BE2C (cell line): ENCODE measurements at places on chromosomes 3 and 15.

DNA sequence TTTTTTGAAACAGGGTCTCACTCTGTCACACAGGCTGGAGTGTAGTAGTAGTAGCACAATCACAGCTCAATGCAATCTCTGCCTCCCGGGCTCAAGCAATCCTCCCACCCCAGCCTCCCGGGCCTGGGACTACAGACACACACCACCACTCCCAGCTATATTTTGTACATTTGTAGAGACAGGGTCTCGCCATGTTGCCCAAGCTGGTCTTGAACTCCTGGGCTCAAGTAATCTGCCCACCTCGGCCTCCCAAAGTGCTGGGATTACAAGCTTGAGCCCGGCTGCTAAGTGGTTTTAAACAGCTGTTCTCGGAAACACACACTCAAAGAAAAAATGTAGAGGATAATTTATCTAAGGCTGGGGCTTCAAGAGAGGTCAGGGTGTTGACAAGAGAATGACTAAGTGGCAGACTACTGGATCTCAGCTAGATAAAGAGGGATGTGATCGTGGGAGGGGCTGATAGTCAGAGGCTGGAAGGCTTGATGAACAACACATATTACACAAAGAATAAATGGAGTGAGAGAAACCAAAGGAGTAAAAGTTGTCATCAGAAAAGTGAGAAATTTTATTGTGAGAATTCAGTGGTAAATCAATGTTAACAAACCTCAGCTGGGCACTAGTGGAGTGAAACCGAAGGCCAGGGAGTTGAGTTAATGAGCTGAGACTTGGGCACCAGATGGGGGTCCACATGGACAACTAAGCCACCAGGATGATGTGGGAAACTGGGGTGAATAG is 6.7 kb downstream of the CCR5AS start:
- DNase-seq: no peak

DNA sequence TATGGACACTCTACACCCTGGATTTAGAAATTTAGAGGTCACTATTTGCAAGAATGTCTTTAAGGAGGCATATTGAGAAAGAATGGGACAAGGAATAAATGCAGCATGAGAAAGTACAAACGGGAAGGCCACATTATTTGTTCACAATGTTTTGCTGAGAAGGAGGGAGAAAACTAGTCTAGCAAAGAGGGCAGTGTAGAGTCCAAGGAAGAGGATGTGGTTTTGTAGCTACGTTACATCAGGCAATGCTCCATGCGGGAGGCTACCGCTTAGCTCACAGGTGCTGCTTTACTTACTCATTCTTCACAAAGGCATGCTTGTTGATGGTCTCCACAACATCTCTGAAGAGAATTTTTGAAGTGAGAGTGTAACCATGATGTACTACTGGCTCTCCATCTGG is 191.1 kb downstream of the PLCH1 start:
- DNase-seq: no peak

GRCh38 chr15:58574631-58575030 is 142.8 kb downstream of the LIPC start:
- DNase-seq: no peak

DNA sequence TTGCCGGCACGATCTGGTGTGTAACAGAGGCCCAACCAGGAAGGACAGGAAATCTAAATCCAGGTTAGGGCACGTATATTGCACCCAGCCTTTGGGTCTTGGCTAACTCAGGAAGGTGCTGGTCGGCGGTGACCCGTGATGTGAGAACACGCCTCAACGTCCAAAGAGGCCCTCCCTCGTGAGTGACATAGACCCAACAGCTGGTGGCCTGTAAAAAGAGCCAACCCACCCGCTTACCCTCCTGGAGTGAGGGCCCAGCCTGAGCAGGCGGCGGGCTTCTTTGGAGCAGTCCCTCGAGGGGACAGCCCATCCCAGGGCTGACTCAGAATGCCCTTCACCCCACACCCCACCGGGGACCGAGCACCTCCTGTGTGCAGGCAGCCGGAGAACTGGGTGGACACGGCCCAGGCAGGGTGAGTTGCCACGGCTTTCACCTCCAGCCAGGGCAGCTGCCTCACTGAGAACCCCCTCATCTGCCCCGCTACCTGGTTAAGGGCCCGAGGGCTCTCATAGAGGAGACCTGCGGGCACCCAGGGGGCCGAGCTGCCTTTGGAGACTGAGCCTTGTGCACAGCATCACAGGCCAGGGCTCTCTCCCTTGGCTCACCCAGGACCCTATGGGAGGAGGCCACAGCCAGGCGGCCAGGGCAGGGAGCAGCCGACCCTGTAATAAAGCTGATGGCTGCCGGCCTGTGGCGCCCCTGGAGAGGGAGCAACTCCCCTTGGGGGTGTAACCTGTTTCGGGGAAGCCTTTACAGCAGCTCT is 41.8 kb downstream of the ZNF710 start:
- no peak for DNase-seq

DNA sequence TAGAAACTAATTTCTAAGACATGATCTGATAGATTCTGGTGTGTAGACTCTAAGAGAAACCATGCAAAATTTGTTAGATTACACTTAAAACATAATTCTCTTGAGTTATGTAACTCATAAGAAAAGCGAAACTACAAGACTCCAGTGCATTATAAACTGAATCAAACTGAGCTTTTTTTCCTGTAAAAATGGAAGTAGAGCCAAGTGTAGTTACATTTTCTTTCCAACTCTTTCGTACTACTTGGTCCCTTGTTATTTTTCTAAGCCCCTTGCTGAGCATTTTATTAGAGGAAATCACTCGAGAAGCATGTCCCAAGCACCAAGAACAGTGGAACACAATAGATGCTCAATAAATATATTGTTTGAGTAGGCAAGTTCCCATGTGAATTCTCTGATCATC is 130.2 kb downstream of the GADL1 start:
- DNase-seq: no peak

DNA sequence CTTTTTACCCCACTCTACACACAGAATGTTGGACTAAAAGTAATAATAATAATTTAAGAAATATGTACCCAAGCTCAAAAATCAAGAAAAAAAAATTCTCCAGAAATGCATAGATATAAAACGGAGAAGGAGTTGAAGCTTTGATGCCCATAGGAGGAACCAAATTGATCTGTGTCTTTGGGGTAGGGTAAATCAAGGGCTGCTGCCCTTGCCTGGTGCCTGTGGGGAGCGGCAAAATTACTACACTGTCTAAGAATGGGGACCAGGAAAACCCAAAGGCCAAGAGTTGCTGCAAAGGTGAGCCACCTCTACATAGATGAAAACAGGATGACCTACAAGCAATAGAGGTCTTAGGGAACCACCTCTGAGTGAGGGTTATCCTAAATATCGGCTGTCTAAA is 56.0 kb upstream of the SPPL2A start:
- DNase-seq: no peak
